WTC11 (cell line): ENCODE measurements at places on chromosomes 11 and 22.

- no peak for DNase-seq
Measured at GRCh38 chr22:47996446-47996857, 1234.0 kb downstream of the TBC1D22A start.

- no peak for DNase-seq
Measured at GRCh38 chr11:114078423-114078822, 18.9 kb downstream of the ZBTB16 start.

DNA sequence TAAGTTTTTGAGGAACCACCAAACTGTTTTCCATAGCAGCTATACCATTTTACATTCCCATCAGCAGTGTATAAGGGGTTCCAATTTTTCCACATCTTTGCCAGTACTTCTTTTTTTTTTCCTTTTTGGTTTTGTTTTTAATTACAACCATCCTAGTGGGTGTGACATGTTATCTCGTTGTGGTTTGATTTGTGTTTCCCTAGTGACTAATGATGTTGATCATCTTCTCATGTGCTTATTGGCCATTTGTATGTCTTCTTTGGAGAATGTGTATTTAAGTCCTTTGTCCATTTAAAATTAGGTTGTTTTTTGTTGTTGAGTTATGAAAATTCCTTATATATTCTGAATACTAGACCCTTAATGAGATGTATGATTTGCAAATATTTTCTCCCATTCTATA, 59.3 kb downstream of the STIM1 start:
- no peak for DNase-seq

GRCh38 chr11:73950869-73951710, at the start of gene DNAJB13:
Gene DNAJB13, plus strand, starts transcription at chr11:73951026. Its CDS starts 44 bp downstream, at chr11:73951070.
- peak; percentile 75 for DNase-seq

- no peak for DNase-seq
Measured at GRCh38 chr22:34395370-34395769, 475.1 kb upstream of the LARGE1 start.

GRCh38 chr11:111097191-111097590, 148.3 kb upstream of the POU2AF2 start:
- peak; percentile 53 for DNase-seq

DNA sequence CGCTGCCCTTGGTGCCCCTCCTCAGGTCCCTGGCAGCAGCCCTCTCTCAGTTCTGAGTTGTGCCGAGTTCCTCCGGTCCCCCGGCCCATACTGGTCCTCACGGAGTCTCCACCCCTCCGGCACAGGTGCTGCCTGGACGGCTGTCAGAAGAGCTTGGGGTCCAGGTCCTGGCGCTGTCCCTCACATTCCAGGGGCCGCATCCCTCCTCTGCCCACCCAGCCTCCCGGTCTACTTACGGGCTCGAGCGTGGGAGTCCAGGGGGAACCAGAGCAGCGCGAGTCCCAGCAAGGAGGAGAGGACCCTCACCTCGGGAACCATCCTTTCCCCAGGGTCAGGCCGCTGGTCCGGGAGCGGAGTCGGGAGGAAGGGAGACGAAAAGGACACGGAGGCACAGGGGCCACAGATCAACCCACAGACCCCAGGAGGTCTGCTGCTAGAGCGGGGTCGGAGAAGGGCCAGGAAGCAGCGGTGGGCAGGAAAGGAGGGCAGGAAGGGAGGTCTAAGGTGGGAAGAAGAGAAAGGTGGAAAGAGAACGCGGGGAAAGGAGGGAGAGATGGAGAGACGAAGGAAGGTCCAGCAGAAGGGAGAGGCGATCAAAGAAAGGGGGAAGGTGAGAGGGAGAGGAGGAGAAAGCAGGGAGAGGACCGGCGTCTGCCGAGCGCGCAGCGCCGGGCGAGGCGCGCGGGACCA, 510 bp downstream of the CHRDL2 start:
- peak; percentile 43 for DNase-seq

- DNase-seq: no peak
Measured at GRCh38 chr22:46748908-46749675, 11.0 kb upstream of the CERK start.

GRCh38 chr11:94876645-94877442, 96.5 kb downstream of the CWC15 start:
- no peak for DNase-seq

DNA sequence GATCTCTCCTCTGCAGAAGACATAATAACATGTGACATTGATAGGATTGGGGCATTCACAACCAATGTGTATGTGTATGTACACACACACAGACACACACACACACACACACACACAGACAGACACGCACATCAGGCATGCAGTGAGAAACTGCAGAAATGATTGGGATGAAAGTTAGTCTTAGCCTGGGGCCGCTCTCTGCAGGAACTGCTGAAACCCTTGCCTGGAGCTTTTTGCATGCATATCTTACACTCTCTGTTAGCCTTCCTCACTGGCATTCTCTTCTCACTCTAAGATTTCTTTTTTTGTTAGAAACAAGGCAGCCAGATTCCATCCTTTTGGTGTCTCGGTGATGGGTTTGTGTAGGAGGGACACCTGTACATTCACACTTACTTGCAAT, 337.9 kb downstream of the NELL1 start:
- DNase-seq: peak; percentile 14
